Testis (tissue), 5 donors: ENCODE measurements at places on chromosomes 5 and 9. TPM values are rescaled to one million over a fixed set of nuclear protein-coding genes. Genes with fewer than 3 reads are reported as not detected.

The NKD2 gene
- 31.6 TPM for total RNA-seq

The PCA3 gene
- total RNA-seq, result 0.39 TPM

DNA sequence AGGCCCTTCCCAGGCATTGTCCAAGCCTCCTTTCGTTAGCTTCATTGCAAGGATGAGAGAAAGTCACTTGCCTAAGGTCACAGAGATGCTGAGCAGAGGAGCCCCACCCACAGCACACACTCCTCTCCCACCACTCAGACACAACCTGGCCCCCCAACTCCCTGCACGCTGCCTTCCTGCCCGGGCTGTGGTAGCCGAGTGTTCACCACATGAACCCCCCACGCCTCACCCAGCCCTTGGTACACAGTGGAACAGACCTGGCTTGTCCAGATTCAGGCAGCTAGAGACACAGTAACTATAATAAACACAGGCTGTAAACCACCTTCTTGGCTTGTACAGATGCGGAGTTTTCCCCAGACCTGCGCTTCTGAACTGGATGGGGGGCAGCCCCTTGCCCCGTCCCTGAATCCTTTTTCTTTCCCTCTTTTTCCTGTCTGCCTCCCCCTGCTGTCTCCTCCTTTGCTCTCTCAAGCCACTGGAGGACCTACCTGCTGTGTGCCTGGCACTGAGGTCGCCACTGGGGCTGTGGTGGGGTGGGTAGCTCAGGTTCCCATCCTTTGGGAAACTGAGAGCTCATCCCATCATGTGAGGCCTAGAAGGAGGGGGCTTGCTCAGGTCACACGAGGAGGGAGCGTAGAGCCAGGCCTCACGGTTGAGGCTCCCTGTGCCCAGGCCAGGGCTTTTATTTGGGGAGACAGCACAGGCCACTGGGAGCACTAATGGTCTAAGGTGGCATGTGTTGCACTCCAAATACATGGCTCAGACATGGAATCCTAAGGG is 55.7 kb upstream of the SYNPO start:
- peaks cover 8% of the 10 kb centered on the region for H3K4me1 ChIP-seq
- no peaks in the 10 kb centered on the region for H3K27me3 ChIP-seq
- no peaks in the 10 kb centered on the region for H3K36me3 ChIP-seq

GRCh38 chr9:92659601-92660000 is 10.3 kb downstream of the IPPK start:
- H3K27me3 ChIP-seq, result no peaks in the 10 kb centered on the region
- no peaks in the 10 kb centered on the region for H3K36me3 ChIP-seq
- no peak overlapping the region for H3K4me3 ChIP-seq
- no peak overlapping the region for H3K27ac ChIP-seq
- H3K4me1 ChIP-seq, result peaks cover 10% of the 10 kb centered on the region
- DNase-seq, result no peak

- no peak overlapping the region for H3K27ac ChIP-seq
- no peak for DNase-seq
- H3K27me3 ChIP-seq, result no peaks in the 10 kb centered on the region
- H3K36me3 ChIP-seq, result no peaks in the 10 kb centered on the region
These were observed 40.8 kb upstream of the DAB2IP start for GRCh38 chr9:121610638-121610953.

DNA sequence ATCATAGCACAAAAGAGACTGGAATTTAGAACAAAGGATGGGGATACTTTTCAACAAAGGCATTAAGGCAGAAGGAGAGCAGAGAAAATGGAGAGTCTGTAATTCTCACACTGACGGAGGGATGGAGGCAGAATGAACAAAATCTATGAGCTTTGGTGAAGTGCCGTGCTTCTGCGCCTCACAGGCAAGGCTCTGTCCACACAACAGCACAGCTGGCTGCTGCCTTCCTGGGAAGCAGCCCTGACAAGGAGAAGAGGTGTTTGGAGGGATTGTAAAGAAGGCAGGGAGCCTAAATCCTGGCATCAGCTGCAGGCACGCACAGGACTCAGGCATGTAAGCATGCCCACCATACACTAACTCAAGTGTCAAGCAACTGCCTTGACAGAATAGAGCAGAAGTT is 485.2 kb upstream of the KIF2A start:
- no peak overlapping the region for H3K4me3 ChIP-seq
- no peaks in the 10 kb centered on the region for H3K4me1 ChIP-seq
- H3K36me3 ChIP-seq, result no peaks in the 10 kb centered on the region
- no peaks in the 10 kb centered on the region for H3K27me3 ChIP-seq
- H3K27ac ChIP-seq, result no peak overlapping the region
- DNase-seq, result no peak

DNA sequence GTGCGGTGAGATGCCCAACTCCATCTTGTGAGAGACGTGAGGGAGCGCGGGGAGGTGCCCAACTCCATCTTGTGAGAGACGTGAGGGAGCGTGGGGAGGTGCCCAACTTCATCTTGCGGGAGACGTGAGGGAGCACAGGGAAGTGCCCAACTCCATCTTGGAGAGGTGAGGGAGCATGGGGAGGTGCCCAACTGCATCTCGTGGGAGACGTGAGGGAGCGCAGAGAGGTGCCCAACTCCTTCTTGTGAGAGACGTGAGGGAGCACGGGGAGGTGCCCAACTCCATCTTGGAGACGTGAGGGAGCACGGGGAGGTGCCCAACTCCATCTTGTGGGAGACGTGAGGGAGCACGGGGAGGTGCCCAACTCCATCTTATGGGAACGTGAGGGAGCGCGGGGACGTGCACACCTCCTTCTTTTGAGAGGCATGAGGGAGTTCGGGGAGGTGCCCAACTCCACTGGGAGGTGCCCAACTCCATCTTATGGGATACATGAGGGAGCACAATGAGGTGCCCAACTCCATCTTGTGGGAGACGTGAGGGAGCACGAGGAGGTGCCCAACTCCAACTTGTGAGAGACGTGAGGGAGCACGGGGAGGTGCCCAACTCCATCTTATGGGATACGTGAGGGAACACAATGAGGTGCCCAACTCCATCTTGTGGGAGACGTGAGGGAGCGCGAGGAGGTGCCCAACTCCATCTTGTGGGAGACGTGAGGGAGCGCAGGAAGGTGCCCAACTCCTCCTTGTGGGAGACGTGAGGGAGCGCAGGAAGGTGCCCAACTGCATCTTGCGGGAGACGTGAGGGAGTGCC is 235.4 kb downstream of the CACNA1B start:
- DNase-seq, result no peak
- H3K4me3 ChIP-seq, result no peak overlapping the region
- H3K4me1 ChIP-seq, result no peaks in the 10 kb centered on the region
- no peak overlapping the region for H3K27ac ChIP-seq
- no peaks in the 10 kb centered on the region for H3K36me3 ChIP-seq
